ENCODE measurements at places on chromosomes 6 and 20.

- no peak for DNase-seq
These were observed 84.5 kb downstream of the SLC16A10 start for GRCh38 chr6:111171577-111172400.

DNA sequence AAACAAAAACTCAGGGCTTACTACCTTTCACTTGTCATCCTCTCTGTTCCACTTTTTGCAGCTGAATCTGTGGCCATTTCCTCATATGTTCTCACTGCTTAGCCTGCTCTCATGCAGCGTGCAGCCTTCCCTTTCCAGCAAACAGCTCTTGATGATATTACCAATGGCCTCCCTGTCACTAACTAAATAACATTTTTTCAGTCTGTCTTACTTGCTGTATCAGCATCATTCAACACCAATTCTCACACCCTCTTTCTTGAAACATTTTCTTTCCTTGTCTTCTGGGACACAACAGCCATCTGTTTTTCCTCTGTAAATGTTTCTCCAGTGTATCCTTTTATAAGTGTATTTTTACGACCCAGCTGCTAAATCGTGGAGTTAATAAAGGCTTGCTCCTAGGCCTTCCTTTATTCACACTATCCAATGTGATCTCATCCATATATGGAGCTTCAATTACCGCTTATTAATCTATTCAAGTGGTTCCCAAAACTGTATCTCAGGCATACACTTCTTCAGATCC, 523.6 kb upstream of the RNF217 start:
- DNase-seq = no peak

- no peak for DNase-seq
These were observed 18.9 kb downstream of the PCNA start for GRCh38 chr20:5100684-5101347.

GRCh38 chr6:137512757-137513605, 18.8 kb upstream of the OLIG3 start:
- no peak for DNase-seq

GRCh38 chr20:32995802-32996201, 8.4 kb downstream of the SUN5 start:
- DNase-seq = no peak

- no peak for DNase-seq
These were observed 26.5 kb upstream of the CD93 start for GRCh38 chr20:23112595-23112994.

- no peak for DNase-seq
These were observed 1.9 kb downstream of the GINM1 start for GRCh38 chr6:149567945-149568585.

GRCh38 chr6:4344317-4344899, 209.0 kb upstream of the ECI2 start:
- no peak for DNase-seq

All from NCI-H187 treated with DMSO at 0.1 percent for 48 hours (cell line).